ENCODE measurements at places on chromosomes 12 and 14.
A peak's percentile ranks its signal among the peaks of the same experiment; 100 is the strongest.

DNA sequence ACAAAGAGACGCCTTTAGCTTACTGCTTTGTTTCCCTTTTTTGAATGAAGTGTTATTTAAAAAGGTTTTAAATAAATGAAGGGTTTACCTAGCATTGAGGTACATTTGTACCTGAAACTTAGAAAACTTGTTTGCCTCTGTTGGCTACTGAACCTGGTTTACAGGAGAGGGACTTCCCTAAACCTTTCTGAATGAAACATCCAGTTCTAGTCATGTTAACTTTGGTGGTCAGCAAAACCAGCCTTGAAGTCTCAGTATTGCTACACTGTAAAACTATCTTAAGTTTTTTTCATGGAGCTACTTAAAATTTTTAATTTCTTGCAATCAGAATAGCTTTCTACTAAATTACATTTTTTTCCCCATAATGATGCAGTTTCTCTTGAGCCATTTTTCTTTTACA is 38.2 kb downstream of the RASSF8 start:
- DNase-seq, result no peak

DNA sequence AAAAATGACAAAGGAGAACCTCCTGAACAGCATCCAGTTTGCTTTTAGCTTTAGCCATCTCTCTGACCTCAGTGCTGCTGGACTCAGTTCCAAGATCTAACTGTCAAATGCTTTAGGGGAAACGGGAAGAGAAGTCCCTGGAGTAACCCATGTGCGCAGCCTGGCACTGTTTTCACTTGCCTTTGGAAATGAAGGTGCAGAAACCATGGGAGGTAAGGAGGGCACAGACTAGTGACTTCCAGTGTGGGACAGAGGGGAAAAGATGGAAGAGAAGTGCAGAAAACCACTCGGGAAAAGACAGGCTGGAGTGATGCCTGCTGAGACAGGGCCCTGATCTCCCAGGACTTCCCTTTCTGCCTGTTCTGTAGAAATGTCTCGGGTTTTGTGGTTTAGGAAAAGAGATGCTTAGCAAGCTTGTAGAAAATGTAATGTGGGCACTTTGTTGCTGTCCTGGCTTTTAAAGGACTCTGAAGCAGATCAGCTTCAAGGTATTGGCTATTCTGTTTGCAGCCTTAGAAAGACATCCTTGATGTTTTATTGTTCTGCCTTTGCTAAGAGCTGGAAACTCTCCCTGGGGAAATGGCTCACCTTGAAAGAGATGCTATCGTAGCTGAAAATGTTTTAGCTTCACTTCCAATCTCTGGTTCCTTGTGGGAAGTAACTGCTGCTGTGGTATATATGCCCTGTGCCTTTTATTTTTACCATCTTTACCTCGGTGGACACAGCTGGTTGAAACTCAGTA is 124.6 kb upstream of the HIF1A start:
- DNase-seq, result peak; percentile 27

DNA sequence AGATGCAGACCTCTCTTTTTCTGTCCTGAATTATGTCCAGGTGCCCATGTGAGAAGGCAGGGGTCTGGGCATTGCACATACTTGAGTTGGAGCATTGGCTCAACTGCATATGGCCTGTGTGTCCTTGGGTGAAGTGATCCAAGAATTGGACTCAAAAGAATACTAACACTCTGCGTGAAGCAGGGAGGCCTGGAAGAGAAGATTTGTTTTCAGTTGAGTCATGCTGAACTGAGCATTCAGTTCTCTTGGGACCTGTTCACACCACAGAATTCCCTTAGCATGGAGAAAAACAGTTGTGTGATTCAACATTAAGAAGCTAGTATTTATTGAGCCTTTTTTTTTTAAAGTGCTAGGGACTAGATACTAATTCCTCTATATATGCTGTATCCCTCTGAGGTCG is 164.7 kb upstream of the TBX3 start:
- no peak for DNase-seq

DNA sequence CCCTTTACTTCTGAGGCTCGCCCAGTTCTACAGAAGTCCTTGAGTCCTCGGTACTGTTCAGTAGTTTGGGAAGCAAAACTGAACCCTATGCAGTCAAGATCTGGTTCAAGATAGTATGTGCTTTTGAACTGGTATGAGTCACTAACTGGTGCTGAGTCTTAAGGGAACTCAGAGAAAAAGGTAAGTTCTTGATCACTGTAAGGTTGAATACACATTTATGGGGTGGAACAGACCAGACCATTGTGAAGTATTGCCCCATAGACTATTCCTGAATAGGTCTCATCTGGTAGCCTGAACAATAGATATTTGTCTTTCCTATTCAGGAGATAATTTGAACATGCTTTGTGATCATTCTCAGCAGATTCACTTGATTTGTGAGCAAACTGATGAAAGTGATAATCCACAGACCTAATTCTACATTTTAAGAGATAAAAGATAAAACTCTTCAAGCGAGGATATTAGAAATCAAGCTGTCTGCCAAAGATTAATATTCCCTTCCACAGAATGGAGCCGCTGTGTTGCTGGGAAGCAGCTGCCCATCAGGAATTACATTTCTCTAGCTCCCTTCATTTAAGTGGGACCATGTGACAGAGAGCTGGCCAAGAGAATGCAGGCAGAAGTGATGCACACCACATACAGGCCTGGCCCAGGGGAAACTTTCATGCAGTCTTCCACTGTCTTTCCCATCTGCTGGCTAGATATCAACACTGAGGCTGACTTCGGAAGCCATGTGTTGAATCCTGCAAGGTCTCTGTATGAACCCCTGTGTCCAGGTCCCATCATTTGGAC is 369.8 kb upstream of the GARIN6 start:
- no peak for DNase-seq

Measured in NCI-H2107 (cell line).